Hematopoietic multipotent progenitor cell treated with erythropoietin and hydrocortisone succinate and interleukin-3 and kit ligand, for 17 days (in vitro differentiated cells): ENCODE measurements at places on chromosomes 1 and 21.

- no peak for DNase-seq
These were observed 3.1 kb upstream of the CD1A start for GRCh38 chr1:158251163-158251562.

- no peak for DNase-seq
These were observed 89.2 kb upstream of the SELENON start for GRCh38 chr1:25710583-25711347.

DNA sequence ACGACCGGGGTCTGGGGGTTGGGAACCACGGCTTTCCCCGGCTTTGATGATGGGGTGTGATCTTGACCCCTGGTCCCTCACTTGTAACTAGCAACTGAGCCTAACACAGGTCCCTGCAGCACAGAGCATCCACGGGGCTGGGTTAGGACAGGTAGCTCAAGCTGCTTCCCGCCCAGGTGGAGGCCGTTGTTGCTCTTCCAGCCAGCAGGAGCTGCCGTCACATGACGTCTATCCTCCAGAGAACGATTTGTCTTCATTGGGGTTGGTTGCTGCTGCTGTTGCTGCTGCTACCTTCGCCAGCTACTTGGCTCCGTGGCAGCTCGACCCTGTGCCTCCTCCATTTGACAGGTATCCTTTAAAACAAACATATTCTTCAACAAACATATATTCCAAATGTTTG is 74.3 kb upstream of the ADAR start:
- DNase-seq: no peak

DNA sequence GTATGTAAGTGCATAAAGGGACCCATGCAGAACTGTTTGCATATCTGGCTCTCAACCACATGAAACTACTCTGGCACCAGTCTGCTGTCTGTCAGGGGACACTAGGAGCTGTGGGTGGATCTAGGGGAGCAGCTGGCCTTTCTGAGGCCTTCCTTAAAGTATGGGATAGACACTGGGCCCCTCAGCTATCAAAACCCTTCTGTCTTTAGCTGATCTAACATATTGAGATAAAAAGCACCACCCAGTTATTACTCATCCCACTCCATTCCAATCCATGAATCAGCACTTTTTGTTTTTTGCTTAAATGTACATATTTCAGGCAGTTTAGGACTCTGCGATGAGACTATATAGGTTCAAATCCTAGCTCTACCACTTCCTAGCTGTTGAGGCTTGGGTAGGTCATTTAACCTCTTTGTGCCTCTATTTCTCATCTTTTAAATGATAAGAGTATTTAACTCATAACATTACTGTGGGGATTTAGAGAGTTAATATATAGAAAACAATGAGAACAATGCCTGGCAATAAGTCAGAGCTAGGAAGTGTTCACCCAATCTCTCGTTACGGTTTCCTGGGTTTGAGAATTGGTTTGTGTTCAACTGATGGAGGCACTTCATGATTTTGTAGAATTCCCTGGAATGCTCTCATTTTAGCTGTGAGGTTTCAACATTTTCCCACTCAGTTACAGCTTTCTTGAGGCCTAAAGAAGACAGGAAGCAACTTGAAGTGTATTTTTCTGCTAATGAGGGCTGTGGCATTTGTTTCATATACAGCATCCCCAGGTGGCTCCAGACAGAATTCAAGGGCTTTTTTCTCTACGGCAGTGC is 68.9 kb downstream of the LRIG2 start:
- peak; percentile 60 for DNase-seq

DNA sequence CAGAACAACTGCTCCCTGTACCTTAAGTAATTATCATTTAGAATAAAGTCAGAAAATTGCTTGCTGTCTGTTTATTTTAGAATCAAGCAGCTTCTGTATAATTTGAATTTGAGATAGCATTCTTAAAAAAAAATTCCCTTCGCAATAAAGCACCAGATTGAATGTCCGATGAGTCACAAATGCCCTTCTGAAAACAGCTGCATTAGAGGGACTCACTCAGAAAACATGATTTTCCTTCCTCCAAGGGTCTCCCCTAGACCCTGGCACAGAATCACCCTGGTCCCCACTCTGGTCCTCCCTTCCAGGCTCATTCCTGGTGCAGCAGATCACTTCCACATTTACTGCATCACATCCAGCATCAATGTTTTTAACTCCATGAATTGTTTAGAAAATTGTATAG is 471.1 kb upstream of the VAMP3 start:
- no peak for DNase-seq

- no peak for DNase-seq
These were observed 9.6 kb downstream of the TMCO1 start for GRCh38 chr1:165759095-165759494.

DNA sequence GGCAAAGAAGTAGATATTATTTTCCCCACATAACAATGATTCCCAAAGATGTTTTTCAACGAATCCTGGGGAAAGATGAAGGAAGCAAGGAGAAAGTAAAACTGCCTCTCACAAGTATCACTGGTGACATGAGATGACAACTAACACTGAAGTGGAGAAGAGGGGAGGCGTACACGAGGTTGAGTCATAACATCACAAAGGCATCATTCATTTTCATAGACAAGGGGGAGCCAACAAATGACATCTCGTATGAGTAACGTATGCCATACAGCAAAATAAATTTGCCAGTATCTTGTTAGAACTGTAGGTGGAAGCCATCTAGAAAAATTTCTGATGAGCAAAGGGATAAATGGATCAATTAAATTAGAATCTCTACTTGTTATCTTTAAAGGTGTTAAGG is 56.6 kb downstream of the ATP1B1 start:
- no peak for DNase-seq

- no peak for DNase-seq
These were observed 57.9 kb upstream of the ADARB1 start for GRCh38 chr21:45016406-45017038.

- DNase-seq: no peak
These were observed 12.3 kb downstream of the RNF223 start for GRCh38 chr1:1061682-1062345.
